MM.1S (cell line): ENCODE measurements at places on chromosomes 6 and 20.

DNA sequence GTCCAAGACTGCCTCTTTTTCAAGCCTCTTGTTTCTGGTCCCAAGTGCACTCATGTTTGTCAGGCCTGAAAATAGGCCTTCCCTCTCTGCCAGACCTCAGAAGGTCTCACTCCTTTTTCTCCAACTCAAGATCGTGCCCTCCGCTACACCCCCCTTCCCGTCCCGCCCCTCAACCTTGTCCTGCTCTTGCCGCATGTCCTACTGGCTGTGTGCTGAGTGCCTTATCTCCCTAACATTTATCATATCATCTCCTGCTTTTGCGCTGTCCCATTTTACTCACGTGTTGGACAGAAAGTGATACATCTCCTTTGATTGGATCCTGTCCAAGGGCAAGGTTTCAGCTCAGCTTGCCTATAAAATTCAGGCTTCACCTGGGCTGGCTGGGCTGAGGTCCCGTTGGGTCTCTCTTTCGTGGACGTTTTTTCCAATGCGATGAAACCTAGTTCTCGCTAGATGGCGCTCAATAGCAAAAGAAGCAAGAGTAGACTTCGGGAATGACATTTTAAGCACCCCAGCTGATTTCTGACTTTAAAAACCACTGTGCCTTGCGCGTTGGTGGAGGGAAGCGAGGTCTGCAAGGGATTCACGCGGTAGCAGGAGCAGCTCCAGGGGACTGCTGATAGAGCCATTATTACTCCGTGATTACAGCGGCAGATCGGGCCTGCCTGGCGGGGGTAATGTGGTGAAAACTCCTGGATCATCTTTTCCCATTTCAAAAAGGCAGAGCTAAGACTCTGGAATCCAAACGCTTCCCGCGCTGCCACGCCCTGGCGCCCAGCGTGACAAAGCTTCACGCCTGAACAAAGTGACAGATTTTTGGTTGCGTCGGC is 137.6 kb downstream of the IMPG1 start:
- DNase-seq, result peak; percentile 72

DNA sequence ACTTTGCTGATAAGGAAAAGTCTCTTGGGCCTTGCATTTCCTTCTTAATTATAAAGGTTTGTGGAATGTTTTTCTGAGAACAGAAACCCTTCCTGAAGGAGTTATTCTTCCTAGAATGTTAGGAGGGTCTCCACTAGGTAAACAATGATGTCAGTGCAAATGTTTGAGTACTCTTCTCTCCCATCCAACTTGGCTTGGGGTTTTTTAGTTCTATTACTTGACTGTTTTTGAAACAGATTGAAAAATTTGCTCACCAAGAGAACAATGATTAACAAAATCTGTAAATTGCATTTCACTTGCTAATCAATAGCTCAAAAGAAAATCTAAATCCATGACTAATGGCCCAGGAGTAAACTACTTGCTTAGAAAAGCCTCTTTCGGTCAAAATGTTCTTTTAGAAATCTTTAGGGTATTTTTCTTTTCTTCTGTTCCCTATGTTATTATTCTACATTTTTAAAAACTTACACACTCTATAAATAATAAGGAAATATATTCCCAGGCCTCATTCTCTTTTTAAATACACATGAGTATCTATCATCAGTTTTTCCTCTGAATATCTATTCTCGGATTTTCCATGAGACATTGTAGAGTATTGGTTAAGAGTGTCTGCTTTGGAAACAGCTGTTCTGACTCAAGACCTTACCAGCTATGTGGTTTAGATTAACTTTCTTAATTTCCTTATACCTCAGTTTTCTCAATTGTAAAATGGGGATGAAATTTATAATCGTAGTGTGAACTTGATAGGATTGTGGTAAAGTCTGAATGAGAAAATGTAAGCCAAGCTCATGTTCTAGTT is 234.2 kb upstream of the CITED2 start:
- DNase-seq, result no peak

DNA sequence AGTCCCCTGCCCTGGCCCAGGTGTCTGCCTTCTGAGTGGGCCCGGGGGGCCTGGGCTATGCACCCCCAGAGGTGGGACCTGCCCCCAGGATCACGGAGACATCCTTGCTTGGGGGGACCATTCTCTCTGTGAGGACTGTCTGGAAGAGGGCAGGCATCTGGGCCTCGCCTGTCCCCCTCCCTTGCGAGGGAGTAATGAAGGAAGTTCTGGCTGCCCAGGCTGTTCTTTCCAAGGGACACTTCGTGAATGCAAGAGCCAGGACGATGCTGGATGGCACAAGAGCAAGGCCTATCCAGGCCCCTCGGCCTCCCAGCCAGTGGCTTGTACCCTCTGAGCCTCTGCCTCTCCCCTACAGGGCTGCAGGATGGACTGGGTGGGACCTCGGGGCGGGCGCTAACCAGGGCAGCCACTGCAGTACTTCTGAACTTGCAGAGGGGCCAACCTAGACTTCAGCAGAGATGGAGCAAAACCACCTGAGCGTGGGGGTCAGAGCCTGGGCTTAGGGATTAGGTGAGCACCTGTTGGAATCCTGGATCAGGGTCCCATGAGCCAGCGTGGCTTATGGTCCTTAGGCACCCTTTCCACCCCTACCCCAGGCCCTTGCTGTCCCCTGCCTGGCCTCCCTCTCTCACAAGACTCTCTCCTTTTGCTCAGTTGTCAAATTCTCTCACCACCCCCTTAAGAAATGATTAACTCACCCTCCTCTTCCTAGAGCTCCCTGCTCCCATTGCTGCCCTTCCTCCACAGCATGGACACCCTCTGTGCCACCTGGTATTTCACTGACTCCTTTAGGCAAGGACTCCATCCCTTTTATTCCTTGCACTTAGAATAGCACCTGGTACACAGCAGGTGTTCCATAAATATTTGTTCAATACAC is 53.2 kb downstream of the CTCFL start:
- DNase-seq, result no peak

GRCh38 chr6:41049521-41049920 is 3.5 kb upstream of the APOBEC2 start:
- DNase-seq, result no peak

DNA sequence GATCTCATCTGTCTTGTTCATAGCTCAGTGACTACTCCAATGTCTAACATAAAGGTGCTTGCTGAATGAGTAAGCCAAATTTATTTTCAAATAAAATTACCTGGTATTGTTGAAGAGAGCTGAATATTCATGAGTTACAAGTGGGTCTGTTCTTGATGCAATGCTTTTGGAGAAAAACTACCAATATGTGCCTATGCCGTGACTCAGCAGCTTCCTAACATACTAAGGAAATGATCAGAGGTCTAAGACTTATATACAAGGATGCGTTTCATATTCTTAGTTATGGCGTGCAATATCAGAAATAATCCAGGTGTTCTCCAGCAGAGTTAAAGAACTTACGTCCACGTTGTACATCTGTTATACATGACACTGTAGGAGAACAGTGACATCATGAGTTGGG is 5.1 kb downstream of the FAM120B start:
- DNase-seq, result no peak

DNA sequence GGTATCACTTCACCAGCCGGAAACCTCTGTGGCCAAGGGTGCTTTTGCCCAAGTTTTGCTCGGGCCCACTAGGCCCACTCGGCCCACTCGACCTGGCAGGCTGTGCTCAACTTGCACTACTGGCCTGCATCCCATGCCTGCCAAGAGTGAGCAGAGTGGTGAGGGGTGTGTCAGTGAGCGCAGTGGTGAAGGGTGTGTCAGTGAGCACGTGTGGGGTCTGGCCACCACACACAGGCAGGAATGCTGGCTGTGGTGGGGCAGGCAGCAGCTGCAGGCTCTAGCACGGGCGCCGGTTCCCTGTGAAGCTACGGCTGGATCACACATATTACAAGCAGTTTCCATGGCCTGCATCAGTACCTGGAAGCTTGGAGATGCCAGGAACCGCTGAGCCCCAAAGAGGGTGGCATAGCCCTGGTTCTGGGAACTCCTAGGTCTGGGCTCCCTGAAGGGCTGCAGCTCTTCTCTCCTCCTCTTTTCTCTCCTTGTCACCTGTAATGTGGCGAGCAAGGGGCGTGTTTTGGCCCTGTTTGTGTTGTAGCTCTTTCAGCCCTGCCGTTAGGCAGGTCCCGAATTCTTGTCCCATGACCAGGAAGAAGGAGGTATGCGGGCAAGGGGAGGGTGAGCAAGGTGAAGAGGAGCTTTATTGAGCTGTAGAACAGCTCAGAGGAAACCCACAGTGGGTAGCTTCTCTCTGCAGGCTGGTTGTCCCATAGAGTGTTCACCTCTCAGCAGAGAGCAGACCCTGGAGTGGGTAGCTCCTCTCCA is 51.0 kb upstream of the CLDN20 start:
- no peak for DNase-seq

GRCh38 chr6:140032189-140032588 is 657.7 kb upstream of the CITED2 start:
- no peak for DNase-seq
